ENCODE measurements at places on chromosomes 7 and 10. TPM values are rescaled to one million over a fixed set of nuclear protein-coding genes. Genes with fewer than 3 reads are reported as not detected.

Gene NKX2-3
- under 0.01 TPM for total RNA-seq

Gene MSMB
- not detected for total RNA-seq

Gene TSPAN15
- total RNA-seq = 5.7 TPM

Gene ACBD7
- 10.6 TPM for total RNA-seq

Gene CC2D2B
- 1.2 TPM for total RNA-seq

Gene PLEKHS1
- total RNA-seq = not detected

Gene PHKG1
- total RNA-seq = 3.7 TPM

Gene TCAF2
- total RNA-seq = under 0.01 TPM

Measured in frontal cortex (tissue), 4 donors.